ENCODE measurements at places on chromosomes 16 and 17.

GRCh38 chr16:88463411-88463810, 10.3 kb downstream of the ZFPM1 start:
- peaks cover 9% of the 10 kb centered on the region for H3K4me1 ChIP-seq
- no peak overlapping the region for H3K4me3 ChIP-seq
- no peaks in the 10 kb centered on the region for H3K27me3 ChIP-seq
- H3K36me3 ChIP-seq = no peaks in the 10 kb centered on the region
- DNase-seq = no peak

DNA sequence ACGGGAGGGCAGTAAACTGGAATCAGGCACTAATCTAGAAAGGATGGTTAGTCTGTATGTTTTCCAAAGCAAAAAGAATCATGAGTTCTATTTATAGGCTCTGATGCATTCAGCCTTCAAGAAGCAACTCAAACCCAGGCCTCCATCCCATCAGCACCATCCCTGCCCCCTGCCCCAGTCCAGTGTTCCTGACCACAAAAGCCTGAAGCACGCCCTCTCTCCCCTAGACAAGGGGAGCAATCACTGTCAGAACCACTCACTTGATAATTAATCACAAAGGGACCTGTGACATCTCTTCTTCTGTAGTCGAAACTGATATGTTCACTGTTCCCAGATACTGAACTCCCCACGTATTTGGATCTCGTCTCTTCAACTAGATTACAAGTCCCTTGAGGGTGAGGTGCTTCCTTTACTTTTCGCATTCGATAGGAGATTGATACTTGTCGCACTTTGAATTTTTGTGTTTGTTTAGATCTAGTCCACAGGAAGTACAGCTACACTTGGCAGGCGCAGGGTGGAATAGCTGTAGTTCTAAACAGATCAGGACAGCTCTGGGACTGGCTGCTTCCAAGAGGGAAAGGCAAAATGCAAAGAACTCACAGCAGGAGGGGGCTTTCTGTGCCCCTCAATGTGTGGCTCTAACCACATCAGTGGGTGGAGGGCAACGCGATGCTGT, 36.4 kb upstream of the CCDC182 start:
- H3K4me3 ChIP-seq = no peak overlapping the region
- H3K36me3 ChIP-seq = no peaks in the 10 kb centered on the region
- H3K27me3 ChIP-seq = no peaks in the 10 kb centered on the region
- DNase-seq = peak; percentile 38
- H3K27ac ChIP-seq = no peak overlapping the region

DNA sequence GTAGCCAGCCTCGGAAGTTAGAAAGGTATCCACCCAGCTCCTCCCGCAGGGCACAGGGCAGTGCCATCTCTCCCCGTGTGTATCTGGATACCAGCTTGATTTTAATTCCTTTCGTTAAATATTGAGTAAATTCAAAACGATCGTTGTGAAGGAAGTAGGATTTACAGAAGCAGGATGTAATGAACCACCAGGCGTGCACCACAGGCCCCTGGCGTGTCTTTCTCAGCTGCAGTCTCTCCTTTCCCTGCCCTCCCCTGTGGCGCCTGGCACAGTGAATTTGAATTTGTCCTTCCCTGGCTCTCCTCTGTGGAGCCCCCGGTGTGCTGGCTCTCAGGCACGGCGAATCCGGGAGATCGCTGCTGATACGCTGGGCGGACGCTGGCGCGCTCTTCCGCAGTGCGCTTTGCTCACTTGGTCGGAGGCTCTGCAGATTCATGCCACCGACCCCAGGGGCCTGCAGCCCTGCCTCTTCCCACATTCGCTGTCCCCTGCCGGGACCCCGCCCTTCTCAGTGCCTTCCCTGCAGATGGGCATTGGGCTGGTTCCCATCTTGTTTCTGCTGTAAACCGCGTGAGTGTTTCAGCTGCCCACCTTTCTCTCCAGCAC, 164.6 kb downstream of the RPTOR start:
- no peak overlapping the region for H3K27ac ChIP-seq
- H3K27me3 ChIP-seq = no peaks in the 10 kb centered on the region
- DNase-seq = no peak
- H3K4me3 ChIP-seq = no peak overlapping the region
- no peaks in the 10 kb centered on the region for H3K4me1 ChIP-seq

DNA sequence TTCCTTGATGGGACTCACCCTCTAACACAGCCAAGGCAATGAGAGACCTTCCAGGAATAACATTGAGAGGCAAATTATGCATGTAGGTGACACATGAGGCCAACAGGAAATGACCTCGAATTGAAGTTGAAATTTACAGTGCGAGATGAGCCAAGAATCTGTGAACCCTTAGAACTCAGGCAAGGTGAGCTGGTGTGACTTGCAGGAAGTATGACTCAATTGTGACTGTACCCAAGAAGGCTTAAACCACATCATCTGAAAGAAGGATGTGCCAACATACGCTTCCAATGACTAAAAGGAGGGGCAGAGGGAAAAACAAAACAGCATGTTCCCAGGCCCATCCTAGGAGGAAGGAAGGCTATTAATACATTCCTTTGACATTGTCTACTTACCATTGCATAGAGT, 44.8 kb downstream of the PITPNC1 start:
- H3K27me3 ChIP-seq = no peaks in the 10 kb centered on the region
- H3K27ac ChIP-seq = no peak overlapping the region
- no peaks in the 10 kb centered on the region for H3K36me3 ChIP-seq
- no peak overlapping the region for H3K4me3 ChIP-seq
- DNase-seq = no peak
- peaks cover 26% of the 10 kb centered on the region for H3K4me1 ChIP-seq

DNA sequence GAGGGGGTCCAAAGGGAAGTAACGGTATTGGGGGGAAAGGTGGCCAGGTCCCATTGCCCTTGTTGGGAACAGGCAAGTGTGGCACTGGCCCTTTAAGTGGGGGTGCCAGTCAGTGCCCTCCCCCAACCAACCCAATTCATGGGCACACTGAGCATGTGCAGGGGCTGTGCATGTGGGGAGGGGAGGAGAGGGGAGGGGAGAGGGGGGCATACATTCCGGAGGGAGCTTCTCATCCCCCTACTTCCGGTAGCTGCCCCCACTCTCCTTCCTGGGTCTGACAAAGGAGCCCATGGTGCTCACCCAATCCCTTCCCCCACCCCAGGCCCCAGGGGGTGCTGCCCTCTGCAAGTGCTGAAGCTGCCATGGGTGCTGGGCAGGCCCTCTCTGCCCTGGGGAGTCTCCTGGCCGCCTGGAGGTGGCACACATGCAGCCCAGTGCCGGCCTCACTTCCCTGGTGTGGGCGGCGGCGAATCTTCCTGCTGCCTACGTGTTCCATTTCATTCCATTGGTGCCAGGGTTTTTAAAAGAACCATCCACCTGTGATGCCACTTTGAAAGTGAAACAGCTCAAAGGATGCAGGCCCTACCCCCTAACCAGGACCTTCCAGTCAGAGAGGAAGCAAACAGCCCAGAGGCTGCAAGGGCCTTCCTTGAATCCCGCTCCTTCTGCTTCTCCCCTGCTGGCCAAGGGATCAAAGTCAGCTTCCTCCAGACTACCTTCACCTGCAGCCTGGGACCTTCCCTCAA, 11.0 kb downstream of the HEXIM2 start:
- DNase-seq = peak; percentile 73
- H3K36me3 ChIP-seq = peaks cover 8% of the 10 kb centered on the region
- H3K27ac ChIP-seq = peak overlapping the region; percentile 91
- no peaks in the 10 kb centered on the region for H3K27me3 ChIP-seq

DNA sequence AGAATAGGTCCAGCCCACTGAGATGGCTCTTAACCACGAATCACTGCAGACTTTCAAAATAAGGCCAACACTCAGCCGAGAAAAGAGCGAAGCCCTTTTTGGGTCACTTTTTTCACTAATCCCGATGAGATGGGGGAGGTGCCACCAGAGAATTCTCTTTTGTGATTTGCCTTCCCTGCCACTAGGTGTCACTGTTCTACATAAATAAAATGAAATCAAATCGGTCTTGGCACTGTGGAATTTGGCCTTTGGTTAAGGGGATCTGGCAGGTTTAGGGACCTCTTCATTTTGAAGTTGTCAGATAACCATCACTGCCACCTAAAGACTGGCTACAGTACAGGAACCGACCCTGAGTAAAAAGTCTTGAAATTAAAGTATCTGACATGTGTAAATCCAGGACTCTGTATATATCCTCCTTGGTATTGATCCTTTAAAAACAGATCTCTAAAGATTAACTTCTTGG, 147.0 kb downstream of the HS3ST4 start:
- no peak overlapping the region for H3K27ac ChIP-seq
- peaks cover 9% of the 10 kb centered on the region for H3K4me1 ChIP-seq
- H3K36me3 ChIP-seq = no peaks in the 10 kb centered on the region
- H3K27me3 ChIP-seq = no peaks in the 10 kb centered on the region
- DNase-seq = peak; percentile 20

GRCh38 chr17:31405890-31406371, 14.5 kb downstream of the RAB11FIP4 start:
- no peaks in the 10 kb centered on the region for H3K36me3 ChIP-seq
- no peak overlapping the region for H3K27ac ChIP-seq
- no peak for DNase-seq
- no peaks in the 10 kb centered on the region for H3K27me3 ChIP-seq
- no peaks in the 10 kb centered on the region for H3K4me1 ChIP-seq

- no peaks in the 10 kb centered on the region for H3K27me3 ChIP-seq
- H3K4me3 ChIP-seq = no peak overlapping the region
- no peak overlapping the region for H3K27ac ChIP-seq
These were observed 12.8 kb downstream of the CPD start for GRCh38 chr17:30391534-30391933.

DNA sequence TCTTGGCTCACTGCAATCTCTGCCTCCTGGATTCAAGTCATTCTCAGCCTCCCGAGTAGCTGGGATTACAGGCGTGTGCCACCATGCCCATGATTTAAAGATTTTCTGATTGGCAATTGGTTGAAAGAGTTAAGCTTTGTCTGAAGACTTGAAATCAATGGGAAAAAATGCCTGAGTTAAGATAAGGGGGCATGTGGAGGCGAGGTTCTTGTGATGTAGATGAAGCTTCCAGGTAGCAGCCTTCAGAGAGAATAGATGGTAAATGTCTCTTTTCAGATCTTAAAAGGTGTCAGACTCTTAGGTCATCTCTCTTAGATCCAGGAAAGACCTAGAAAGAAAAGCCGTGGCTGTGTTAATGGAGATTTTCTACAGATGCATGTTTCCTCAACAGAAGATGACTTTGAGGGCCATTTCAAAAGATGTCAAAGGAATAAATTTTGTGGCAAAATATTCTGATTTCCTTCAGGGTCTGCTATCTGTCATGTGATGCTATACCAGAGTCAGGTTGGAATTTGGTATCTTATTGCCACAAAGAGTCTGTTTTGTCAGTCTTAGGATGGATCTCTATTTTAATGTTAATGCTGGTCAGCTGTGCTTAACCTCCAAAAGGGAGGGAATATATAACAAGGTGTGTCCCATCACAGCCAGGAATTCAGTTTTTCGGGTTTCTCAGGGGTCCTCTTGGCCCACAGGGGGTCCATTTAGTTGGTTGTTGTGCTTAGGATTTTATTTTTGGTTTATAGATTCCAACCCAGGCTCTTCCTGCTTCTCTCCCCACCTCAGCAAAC, 58.3 kb upstream of the AKTIP start:
- no peaks in the 10 kb centered on the region for H3K36me3 ChIP-seq
- no peaks in the 10 kb centered on the region for H3K4me1 ChIP-seq
- H3K4me3 ChIP-seq = no peak overlapping the region

DNA sequence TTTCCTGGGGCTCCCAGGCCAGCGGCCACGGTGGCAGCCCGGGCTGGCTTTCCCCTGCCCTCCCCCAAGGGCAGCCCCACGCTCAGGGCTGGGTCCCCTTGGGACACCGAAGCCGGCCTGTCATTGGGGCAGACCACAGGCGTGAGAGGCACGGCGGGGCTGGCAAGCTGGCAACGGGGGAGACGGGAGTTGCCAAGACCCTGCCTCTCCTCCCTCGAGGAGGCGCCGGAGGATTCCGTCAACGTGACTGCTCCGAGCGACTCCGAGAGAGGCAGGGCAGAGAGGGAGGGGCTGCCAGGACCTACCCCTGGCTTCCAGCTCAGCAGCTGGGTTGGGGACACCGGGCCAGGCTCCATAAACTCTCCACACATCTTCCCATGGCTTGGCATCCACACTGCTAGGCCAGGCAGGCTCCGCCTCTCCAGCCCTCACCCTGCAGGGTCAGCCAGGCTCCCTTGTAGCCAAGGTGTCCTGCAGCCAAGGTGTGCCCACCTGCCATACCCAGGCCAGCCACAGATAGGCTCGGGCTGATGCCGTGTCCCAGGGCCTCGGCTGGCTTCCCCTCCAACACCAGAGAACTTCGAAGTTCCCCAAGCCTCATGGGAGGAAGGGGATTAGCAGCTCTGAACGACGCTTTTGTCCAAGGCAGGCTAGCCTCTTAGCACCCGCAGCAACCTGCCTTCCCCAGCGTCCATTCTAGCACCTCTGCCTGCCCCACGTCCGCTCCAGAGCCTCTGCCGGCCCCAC, 25.5 kb downstream of the TIMM22 start:
- H3K36me3 ChIP-seq = no peaks in the 10 kb centered on the region
- DNase-seq = no peak
- no peaks in the 10 kb centered on the region for H3K4me1 ChIP-seq
- H3K4me3 ChIP-seq = no peak overlapping the region
- H3K27ac ChIP-seq = no peak overlapping the region
- no peaks in the 10 kb centered on the region for H3K27me3 ChIP-seq

- H3K27ac ChIP-seq = no peak overlapping the region
- no peak for DNase-seq
- peaks cover 40% of the 10 kb centered on the region for H3K4me1 ChIP-seq
- H3K27me3 ChIP-seq = no peaks in the 10 kb centered on the region
- H3K4me3 ChIP-seq = no peak overlapping the region
These were observed 35.9 kb upstream of the GHDC start for GRCh38 chr17:42230225-42230624.

DNA sequence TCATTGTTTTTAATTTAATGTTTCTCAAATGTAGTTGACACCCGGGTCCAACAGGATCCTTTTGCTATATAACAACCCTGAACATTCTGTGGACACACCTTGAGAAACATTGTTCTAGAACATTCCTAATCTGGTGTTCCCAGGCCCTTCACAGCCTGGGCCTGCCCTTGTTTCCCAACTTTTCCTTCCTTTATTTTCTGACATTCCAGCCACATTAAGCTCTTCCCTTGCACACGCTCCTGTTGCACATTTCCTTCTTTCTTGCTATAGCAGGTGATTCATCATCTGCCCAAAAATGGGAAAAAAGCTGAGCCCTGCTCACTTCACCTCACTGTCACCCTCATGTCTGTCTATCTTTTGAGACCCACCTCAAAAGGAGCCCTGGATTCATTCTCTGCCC, 67.9 kb upstream of the MARCHF10 start:
- DNase-seq = no peak
- no peaks in the 10 kb centered on the region for H3K36me3 ChIP-seq
- H3K27ac ChIP-seq = no peak overlapping the region
- peaks cover 9% of the 10 kb centered on the region for H3K4me1 ChIP-seq
- H3K4me3 ChIP-seq = no peak overlapping the region

- DNase-seq = no peak
- no peaks in the 10 kb centered on the region for H3K4me1 ChIP-seq
These were observed 97.4 kb downstream of the VAT1L start for GRCh38 chr16:77885571-77886295.

- no peak for DNase-seq
- H3K36me3 ChIP-seq = no peaks in the 10 kb centered on the region
- no peaks in the 10 kb centered on the region for H3K4me1 ChIP-seq
- H3K27me3 ChIP-seq = no peaks in the 10 kb centered on the region
- no peak overlapping the region for H3K4me3 ChIP-seq
These were observed 14.3 kb upstream of the HNF1B start for GRCh38 chr17:37759014-37759637.

GRCh38 chr16:19227643-19228042, 57.9 kb upstream of the CLEC19A start:
- H3K4me1 ChIP-seq = no peaks in the 10 kb centered on the region
- no peak overlapping the region for H3K27ac ChIP-seq
- no peak for DNase-seq
- H3K4me3 ChIP-seq = no peak overlapping the region
- no peaks in the 10 kb centered on the region for H3K36me3 ChIP-seq
- H3K27me3 ChIP-seq = no peaks in the 10 kb centered on the region
